Left kidney (tissue), 8 donors: ENCODE measurements at places on chromosomes 12 and 14. TPM values are rescaled to one million over a fixed set of nuclear protein-coding genes. Genes with fewer than 3 reads are reported as not detected.

DNA sequence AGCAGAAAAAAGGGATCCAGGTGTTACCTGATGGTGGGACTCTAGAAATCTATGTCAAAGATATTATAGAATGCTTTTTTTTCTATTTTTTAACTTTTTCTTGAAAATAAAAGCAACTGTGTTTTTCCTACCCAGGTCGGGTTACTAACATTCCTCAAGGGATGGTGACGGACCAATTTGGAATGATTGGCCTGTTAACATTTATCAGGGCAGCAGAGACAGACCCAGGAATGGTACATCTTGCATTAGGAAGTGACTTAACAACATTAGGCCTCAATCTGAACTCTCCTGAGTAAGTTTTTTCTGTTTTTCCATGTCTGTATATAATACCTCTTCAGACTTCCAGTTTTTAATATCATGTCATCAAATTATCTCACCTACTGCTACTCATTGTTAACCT, 27.6 kb upstream of the KCNMB4 start:
- no peak for DNase-seq

DNA sequence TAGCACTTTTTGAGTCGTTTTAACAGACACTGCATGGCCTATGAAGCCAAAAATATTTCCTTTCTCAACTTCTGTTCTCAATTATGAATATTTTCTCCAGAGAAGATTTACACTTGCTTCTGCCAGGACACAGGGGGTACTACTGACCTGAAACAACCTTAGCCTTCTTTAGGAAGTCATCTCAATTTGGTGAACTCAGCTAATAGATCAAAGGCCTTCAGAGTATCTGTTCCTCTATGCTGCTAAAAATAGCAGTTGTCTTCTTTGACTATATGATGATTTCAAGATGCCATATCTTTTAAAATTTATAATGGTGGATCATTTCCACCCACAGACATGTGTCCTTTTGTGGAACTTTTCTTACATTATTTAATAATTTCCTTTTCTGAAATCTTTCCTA, 14.0 kb upstream of the NDUFA12 start:
- DNase-seq: no peak

GRCh38 chr12:41983394-41983793, 161.3 kb downstream of the GXYLT1 start:
- no peak for DNase-seq

The GNB3 gene
- 13.3 TPM for polyA plus RNA-seq

GRCh38 chr12:6946033-6946919, 2.5 kb downstream of the C12orf57 start:
- DNase-seq: peak; percentile 82

The KRT80 gene
- polyA plus RNA-seq: 0.80 TPM

The NPAS3 gene
- 8.7 TPM for polyA plus RNA-seq

DNA sequence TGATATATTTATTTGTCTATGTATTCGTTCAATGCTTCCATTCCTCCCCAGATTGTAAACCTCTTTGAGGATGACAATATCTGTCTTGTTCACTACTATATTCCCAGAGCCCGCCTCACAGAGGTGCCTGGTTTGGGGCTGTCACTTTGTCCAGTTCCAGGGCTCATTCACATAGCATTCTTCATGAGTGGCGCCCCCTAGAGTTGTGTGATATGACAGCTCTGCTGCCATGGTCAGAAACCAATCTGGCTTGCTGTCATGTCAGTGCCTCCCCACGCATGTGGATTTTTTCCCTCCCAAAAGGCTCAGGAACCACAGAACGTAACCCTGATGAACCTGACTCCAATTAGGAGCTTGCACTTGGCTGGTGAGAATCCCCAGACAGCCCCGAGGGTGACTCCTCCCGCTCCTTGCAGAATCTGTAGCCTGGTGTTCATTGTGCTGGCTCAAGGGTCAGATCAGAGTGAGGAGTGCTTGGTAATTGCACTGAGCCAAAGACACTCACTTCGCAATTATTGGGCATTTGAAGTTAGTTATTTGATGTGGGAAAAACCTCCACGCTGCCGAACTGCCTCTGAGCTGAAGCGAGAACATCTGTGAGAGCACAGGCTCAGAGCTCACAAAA, 145.5 kb downstream of the PTPN11 start:
- DNase-seq: no peak

GRCh38 chr12:3898756-3899155, 25.6 kb upstream of the PARP11 start:
- DNase-seq: peak; percentile 31

GRCh38 chr12:20212658-20213555, 155.4 kb upstream of the PDE3A start:
- peak; percentile 56 for DNase-seq

- no peak for DNase-seq
These were observed 55.7 kb downstream of the TMTC1 start for GRCh38 chr12:29728030-29728429.

The AMDHD1 gene
- polyA plus RNA-seq: 1.5 TPM

- DNase-seq: peak; percentile 47
These were observed 565 bp upstream of the KLHL42 start for GRCh38 chr12:27779416-27779919.

DNA sequence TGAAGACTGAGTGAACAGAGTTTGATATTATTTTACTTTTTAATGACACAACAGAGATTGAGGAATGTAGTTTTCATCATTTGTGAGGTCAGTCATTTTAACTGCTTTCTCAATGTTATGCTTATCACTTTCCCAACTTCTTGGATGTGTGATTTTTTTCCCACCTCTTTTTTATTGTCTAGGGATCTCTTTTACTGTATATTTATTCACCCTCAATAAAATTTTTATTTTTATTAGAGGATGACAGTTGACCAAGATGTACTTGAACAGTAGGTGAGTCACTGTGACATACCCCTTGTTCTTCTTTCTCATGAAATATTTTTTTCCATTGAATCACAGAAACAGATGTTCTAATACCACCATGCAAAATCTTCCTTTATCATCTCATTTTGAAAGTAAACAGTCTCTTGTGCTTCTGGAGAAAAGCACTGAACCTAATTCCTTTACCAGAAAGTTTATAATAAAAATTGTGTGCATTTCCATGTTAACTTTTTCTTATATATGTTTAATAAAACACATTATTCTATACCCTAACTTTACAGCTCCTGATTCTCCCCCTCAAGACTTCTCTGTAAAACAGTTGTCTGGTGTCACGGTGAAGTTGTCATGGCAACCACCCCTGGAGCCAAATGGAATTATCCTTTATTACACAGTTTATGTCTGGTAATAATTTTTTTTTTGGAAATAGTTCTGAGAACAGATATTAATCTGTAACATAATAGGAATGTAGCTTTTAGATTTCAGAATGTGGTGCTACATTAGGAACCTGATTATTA, 65.9 kb downstream of the PTPRQ start:
- DNase-seq: peak; percentile 31

- no peak for DNase-seq
These were observed 16.7 kb downstream of the SLCO1C1 start for GRCh38 chr12:20711846-20712245.
